Activated T-cell treated with anti-CD3 and anti-CD28 coated beads, Interleukin-2, amount 50 U/mL, for 72 hours (primary cell): ENCODE measurements at places on chromosomes 4 and X. TPM values are rescaled to one million over a fixed set of nuclear protein-coding genes. Genes with fewer than 3 reads are reported as not detected.

Gene ADGRL3
- not detected for total RNA-seq

Gene SORCS2
- 0.05 TPM for total RNA-seq

Gene FREM3
- total RNA-seq: not detected

Gene CSAG3
- 5.3 TPM for total RNA-seq

Gene PPEF2
- total RNA-seq: not detected

Gene P2RY10
- total RNA-seq: 81.3 TPM

Gene MPC1L
- total RNA-seq: not detected

Gene PLXNB3
- 0.77 TPM for total RNA-seq

Gene CABS1
- total RNA-seq: not detected

Gene C1QTNF7
- not detected for total RNA-seq

Gene ATP5ME
- 108 TPM for total RNA-seq

Gene STPG2
- not detected for total RNA-seq

Gene FGFBP2
- 14.4 TPM for total RNA-seq

Gene PCGF3
- 35.5 TPM for total RNA-seq

Gene EDA
- 4.3 TPM for total RNA-seq

Gene FMR1NB
- not detected for total RNA-seq

Gene ABCG2
- 2.3 TPM for total RNA-seq

Gene GAGE12F
- not detected for total RNA-seq

Gene SCML1
- 4.9 TPM for total RNA-seq

Gene FSTL5
- not detected for total RNA-seq

Gene PPP1R2C
- total RNA-seq: not detected

Gene DNAAF6
- not detected for total RNA-seq

Gene BMPR1B
- total RNA-seq: not detected

Gene SEC24D
- 60.4 TPM for total RNA-seq

Gene MAOA
- 6.3 TPM for total RNA-seq

Gene SLC9B1
- 3.4 TPM for total RNA-seq

Gene PDZD4
- total RNA-seq: 0.82 TPM

Gene AVPR2
- total RNA-seq: not detected

Gene RAI2
- 1.5 TPM for total RNA-seq

Gene STATH
- total RNA-seq: not detected

Gene NLGN4X
- total RNA-seq: 0.31 TPM

Gene DIPK2B
- total RNA-seq: not detected

Gene UXT
- 173 TPM for total RNA-seq
